ENCODE measurements at places on chromosomes 12 and 14. TPM values are rescaled to one million over a fixed set of nuclear protein-coding genes. Genes with fewer than 3 reads are reported as not detected.

SLC4A8 gene
- 1.7 TPM for total RNA-seq

ARMH4 gene
- 1.5 TPM for total RNA-seq

PRR4 gene
- 0.76 TPM for total RNA-seq

CRIP2 gene
- total RNA-seq = 199 TPM

RAD52 gene
- total RNA-seq = 8.8 TPM

TIGAR gene
- total RNA-seq = 46.2 TPM

SBNO1 gene
- 28.0 TPM for total RNA-seq

DHRS4L2 gene
- total RNA-seq = 29.6 TPM

ANKRD33 gene
- not detected for total RNA-seq

PTPN6 gene
- 11.7 TPM for total RNA-seq

RAB15 gene
- 20.2 TPM for total RNA-seq

LRRC9 gene
- not detected for total RNA-seq

NRIP2 gene
- not detected for total RNA-seq

ADAM21 gene
- total RNA-seq = not detected

COX8C gene
- not detected for total RNA-seq

UBE3B gene
- 14.2 TPM for total RNA-seq

Measured in A549 treated with Mapracorat at 1 μM for 4 hours (cell line).